ENCODE measurements at places on chromosomes 3 and 15.
A peak's percentile ranks its signal among the peaks of the same experiment; 100 is the strongest.

GRCh38 chr3:176964661-176965060, 232.6 kb downstream of the TBL1XR1 start:
- DNase-seq, result no peak

DNA sequence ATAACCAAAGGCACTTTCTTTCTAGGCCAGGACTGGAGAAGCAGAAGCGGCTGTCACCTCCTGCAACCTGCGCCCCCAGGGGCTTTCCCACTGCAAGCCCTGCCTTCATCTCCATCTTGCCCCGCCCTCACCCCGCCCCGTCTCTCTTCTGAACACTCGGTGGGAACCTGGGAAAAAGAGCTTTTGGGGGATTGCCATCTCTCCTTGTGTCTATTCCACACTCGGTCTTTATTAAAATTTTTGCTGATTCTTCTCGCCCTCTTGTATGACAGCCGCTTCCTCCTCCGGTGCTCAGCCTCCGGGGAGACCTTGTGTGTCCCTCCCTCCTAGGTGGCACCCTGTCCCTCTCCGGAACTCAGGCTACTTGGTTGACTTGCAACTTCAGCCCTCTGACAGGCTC, 41.9 kb upstream of the SPESP1 start:
- DNase-seq, result no peak

- no peak for DNase-seq
These were observed 74.9 kb downstream of the PIK3R4 start for GRCh38 chr3:130671545-130672312.

DNA sequence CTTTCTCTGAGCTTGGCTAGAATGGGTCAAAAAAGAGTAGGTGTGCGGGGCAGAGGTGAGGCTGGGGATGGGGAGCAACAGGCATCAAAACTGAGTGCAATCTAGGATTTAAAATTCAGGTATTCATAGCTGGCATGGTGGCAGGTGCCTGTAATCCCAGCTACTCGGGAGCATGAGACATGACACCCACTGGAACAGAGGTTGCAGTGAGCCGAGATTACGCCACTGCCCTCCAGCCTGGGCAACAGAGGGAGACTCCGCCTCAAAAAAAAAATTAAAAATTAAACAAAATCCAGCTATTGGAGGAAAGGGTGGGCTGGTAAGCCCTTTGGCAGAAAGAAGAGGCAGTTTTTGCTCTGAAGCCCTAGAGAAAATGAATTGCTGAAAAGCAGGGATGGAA, 485.8 kb upstream of the PROK2 start:
- DNase-seq, result no peak

DNA sequence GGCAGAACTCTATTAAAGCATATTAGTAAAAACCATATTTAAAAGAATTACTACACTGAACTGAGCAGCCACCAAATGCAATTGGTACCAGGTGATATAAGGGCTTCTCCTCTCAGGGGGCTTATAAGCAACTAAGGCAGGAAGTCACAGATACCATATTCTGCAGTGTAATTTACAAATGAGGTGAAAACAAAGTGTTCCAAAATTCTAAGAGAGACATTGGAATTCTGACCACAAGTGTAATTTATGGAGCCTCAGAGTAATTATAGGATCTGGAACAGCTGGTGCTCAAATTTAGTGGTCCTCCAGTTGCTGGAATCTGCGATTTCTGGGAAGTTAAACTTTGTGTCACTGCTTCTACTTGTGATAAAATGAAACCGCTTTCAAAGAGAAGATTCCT, 3.1 kb upstream of the NR1I2 start:
- no peak for DNase-seq

DNA sequence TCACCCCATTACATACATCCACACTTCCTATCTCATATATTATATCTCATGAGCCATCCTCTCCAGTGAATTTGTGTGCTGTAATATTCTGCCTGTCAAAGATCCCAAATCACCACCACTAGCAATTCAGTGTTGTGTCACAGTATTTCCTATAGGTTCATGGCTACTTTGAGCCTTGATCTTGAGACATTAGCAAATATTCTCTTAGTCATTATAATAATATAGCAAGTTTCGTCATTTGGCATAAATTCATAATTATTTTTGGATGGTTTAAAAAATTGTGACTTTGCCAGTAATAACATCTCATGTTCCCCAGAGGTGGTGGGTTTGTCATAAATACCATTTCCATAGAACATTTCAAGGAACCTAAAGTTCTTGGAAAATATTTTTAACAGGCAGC, 47.7 kb downstream of the CMSS1 start:
- no peak for DNase-seq

DNA sequence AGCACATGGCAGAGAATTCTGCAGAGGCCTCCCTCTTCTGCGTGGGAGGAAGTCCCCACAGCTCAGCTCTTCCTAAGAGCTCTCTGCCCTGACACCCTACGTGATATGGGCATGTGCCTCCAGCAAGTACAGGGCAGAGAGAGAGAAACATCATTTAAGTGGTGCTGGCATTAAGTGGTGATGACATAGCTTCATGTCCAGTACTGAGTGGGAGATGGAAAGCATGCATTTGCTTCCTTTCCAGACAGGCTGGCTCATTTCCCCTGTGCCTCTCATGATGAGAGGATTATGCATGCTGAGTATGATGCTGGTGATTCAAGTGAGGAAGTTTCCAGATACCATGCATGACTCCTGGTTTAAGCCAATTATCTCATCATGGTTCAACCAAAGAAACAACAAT, 26.9 kb downstream of the BFSP2 start:
- no peak for DNase-seq

DNA sequence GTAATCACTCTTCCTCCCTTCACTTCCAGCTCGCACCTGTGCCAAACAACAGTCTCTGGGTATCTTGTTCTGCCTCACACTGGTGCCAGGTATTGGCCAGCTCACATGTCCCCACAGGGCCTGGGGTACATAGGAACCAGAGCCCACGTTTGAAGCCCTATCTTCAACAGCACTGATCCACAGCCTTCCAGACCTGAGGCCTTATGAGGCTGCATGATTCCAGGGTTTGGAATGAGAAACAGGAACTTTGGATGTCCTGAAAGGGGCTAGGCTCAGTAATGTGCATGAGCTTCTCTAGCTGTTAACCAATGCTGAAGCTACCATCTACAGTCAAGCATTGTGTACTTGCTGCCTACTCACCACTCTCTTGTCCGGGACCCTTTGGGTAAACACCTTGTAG, 92.4 kb downstream of the GPR156 start:
- no peak for DNase-seq

- DNase-seq, result no peak
These were observed 12.0 kb downstream of the TATDN2 start for GRCh38 chr3:10260211-10260701.

- DNase-seq, result no peak
These were observed 18.2 kb downstream of the MINDY4B start for GRCh38 chr3:150887031-150887430.

GRCh38 chr3:35965908-35966307, 326.6 kb downstream of the ARPP21 start:
- DNase-seq, result no peak

DNA sequence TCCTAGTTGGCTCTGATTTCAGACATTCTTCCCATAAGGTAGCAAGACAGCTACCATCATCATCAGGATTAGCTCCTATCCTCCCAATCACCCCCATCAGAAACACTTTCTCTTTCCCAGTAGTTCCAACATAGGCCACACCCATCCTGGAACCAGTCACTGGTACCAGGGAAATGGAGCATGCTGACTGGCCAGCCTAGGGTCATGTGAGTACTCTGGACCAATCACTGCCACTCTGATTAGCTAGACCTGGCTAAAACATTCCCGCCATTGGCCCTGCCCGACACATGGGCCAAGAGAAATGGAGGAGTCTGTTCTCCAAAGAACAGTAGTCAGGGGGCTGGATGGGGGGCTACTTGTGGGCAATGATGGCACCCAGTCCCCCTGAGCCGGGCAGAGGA, 12.4 kb downstream of the EFCC1 start:
- no peak for DNase-seq

- DNase-seq, result peak; percentile 78
These were observed at the start of gene HYPK for GRCh38 chr15:43800286-43801141. TSS of gene HYPK (plus strand) at chr15:43800599. CDS start at chr15:43800623, 24 bp downstream.

DNA sequence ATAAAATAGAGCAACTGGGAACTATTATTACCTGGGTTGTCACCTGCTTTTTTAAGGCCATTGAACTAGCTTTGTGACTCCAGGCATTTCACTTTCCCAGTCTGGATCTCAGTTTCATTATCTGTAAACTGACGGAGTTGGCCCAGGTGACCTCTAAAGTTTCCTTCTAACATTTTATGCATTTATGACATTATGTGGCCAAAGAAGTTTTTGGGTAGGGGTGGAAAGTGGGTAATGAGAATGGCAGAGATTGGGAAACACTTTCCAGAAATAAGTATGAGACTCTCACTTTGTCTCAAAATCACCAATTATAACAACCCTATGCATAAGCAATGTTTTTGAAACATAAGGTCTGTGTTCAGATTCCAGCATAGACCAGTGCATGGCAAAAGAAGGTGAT, 99.1 kb upstream of the ARHGEF3 start:
- no peak for DNase-seq

DNA sequence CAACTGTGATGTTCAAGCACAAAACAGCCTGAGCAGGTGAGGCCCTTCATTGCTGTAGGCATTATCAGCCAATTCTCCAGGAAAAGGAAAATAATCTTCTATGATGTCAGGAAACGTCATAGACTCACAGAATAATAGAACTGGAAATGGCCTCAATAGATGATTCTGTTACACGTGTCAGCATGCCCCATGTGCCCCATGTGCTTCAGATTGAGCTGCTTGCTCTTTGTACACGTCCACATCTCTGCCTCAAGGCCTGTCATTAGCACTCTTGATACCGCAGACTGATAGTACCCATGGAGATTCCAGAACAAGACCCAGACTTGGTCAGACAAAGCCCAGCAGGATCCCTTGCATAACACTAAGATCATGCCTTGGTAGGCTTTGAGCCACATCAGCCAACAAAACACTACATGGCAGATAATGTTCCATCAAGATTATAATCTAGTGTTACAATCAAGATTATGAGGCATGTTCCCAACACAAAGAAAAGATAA, 95.9 kb downstream of the MEIS2 start:
- no peak for DNase-seq

GRCh38 chr3:12508291-12508700, 24.0 kb downstream of the TSEN2 start:
- DNase-seq, result no peak

DNA sequence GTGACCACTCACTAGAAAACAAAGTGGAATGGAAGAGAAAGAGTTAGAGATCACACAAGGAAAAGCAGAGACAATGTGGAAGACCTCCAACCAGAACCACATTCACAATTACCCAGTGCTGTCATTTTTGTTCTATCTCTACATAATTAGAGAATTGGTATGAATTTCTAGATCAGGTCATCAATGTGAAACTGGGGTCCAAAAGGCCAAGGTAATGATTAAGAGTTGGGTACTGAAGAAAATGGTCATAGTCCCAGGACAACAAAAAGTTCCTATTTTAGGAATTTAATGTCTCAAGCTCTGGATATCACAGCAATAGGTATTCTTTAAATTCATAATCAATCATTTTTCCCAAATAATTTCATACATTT, 84.7 kb upstream of the PPIB start:
- DNase-seq, result no peak

GRCh38 chr15:38624244-38625205, 59.9 kb upstream of the RASGRP1 start:
- DNase-seq, result no peak

GRCh38 chr3:16604887-16605602, at the start of gene DAZL:
TSS of gene DAZL (minus strand) at chr3:16605423. CDS start at chr3:16605205, 218 bp downstream.
- no peak for DNase-seq

- DNase-seq, result no peak
These were observed 78.8 kb downstream of the TLE3 start for GRCh38 chr15:70018646-70019600.

GRCh38 chr3:12506201-12506709, 22.0 kb downstream of the TSEN2 start:
- no peak for DNase-seq

GRCh38 chr3:197519801-197520211, 36.0 kb downstream of the BDH1 start:
- DNase-seq, result no peak

DNA sequence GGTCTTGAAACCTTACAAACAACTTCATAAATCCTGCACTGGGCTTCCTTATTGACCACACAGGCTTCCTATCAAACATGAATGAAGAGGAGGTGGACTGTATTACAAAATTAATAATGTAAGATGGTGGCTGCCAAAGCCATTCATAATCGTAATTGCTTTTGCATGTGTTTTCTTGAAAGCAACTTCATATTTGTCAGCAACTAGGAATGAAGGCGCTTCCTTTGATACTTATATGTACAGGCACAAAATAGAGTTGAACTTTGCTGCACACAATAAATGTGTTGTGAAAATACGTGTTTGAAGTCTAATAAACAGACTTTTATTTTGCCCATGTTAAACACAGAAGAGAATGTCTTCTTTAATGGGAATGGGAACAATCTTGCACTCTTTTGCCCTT, 72.1 kb upstream of the OXTR start:
- DNase-seq, result no peak

DNA sequence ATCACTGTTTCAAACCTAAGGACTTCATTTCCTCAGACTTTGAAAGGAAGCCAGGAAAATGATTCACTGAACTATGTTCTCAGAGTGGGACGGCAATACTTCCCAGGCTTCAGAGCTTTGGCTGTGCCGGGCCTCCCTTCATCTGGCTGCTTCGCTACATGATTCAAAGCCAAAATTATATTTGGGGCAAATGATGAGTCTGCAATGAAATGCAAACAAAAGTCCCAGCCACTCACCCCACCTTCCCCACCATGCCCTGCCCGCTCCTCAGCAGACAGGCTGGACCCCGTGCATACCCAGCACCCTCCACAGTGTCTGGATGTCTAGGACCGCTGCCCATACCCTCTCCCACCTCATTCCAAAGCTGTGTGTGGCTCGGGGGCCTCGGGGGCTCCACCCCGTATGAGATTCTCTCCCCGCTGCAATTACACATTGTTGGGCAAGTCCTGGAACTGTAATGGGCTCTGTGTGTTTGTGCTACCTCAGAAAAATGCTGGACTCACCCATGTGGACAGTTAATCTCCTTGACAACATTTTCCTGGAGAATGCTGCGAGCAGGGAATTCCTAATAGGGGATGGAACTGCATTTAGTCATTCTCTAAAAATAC, 32.2 kb downstream of the ATP10A start:
- no peak for DNase-seq

DNA sequence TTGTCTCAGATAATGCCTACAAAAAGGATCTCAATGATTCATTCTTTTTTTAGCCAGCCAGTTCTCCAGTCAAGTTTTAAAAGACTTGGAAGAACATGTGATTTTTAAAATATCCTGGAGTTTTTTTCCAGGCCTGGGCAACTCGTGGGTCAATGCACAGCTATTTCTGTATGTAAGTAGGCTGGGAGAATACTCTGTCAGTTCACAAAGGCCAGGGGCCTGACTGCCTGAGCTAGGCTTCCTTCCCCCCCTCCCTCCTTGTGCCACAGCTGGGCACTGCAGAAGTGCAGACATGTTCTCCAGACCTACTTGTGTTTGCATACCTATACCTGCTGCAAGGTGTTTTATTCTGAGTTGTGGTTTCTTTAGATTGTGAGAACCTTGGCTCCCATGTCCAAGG, 43.7 kb downstream of the CTDSPL start:
- no peak for DNase-seq

DNA sequence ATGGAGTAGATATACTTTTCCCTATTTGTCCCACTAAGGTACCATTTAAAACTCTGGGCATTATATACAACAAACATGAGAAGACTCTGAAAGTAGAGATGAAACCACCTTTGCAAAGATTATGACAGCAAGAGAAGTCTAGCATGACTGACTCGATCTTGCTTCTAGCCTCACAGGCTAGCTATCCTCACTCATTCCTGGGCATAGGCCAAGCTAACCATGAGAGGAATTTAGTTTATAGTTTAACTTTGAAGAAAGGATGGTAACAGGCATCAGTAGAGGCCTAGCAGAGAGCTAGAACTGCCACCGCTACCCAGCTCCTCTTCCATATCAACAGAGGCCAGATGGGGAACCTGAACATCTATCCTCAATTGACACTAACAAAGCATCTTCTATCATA, 63.5 kb upstream of the FSIP1 start:
- no peak for DNase-seq

Data from activated CD8-positive, alpha-beta memory T cell treated with anti-CD3 and anti-CD28 coated beads for 48 hours (primary cell).